ENCODE measurements at places on chromosomes 3 and 15.

- no peak for DNase-seq
Observed at GRCh38 chr3:47636921-47637320, 58.3 kb upstream of the CSPG5 start.

DNA sequence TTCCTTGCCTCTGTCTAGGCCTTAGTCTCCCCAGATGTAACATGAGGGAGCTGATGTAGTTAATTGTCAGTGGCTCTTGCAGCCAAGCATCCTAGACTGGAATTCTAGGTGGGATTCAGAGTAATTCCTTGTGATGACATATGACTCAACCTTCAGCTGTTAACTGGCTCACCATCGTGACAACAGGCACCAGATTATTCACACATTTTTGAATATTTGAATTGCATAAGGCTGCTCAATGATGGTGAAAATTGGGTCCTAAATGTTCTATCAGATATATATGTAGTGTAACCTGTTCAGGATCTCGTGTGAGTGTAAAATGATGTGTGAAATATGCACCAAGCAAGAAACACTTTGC, 405.1 kb downstream of the LPP start:
- DNase-seq, result no peak

DNA sequence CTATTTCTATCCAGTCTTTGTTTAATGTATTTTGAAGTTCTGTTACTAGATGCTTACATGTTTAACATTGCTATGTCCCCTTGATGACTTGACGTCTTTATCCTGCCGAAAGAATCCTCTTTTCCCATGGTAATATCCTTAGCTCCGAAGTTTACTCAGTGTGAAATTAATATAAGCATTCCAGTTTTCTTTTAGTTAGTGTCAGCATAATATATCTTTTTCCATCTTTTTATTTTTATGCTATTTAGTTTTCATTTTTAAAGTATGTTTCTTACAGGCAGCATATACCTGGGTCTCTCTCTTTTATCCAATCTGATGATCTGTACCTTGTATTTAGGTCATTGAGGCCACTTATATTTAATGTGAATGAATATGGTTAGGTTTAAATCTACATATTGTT, 39.1 kb upstream of the MEF2A start:
- DNase-seq, result no peak

GRCh38 chr3:137035631-137036030, 77.8 kb downstream of the IL20RB start:
- DNase-seq, result no peak

- DNase-seq, result no peak
Observed at GRCh38 chr15:34324933-34325332, 12.6 kb downstream of the SLC12A6 start.

- no peak for DNase-seq
Observed at GRCh38 chr3:46214751-46215352, 6.7 kb upstream of the CCR1 start.

DNA sequence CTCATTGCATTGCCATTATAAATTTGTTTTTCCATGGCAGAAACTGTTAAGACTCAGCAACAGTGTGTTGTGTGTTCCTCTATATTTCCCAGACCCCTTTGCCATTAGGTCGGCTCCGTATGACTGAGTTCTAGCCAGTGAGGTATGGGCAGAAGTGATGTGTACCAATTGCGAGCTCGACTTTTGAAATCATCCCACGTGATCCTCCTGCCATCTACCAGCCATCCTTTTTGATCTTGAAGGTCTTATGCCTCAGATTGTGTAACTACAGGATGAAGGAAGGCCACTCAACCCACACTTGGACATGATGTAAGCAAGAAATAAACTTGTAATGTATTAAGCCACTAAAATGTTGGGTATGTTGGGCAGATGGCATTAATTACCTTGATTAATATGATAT, 562.3 kb downstream of the PDCD6IP start:
- no peak for DNase-seq

- no peak for DNase-seq
Observed at GRCh38 chr3:36924744-36925521, 19.9 kb downstream of the TRANK1 start.

GRCh38 chr15:83626171-83626802, 27.6 kb upstream of the ADAMTSL3 start:
- DNase-seq, result no peak

DNA sequence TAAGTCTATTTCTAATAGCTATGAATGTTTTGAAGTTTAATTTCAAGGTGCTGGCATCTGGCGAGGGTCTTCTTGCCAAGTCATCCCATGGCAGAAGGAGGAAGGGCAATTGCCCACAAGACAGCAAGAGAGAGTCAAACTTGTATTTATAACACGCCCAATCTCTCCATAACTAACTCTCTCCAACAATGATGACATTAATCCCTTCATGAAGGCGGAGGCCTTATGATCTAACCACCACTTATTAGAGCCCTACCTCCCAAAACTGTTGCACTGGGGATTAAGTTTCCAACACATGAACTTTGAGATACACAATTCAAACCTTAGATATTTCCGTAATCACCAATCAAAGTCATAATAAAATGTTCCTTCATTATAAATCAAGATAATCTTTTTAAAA, 406.9 kb downstream of the CNTN6 start:
- no peak for DNase-seq

DNA sequence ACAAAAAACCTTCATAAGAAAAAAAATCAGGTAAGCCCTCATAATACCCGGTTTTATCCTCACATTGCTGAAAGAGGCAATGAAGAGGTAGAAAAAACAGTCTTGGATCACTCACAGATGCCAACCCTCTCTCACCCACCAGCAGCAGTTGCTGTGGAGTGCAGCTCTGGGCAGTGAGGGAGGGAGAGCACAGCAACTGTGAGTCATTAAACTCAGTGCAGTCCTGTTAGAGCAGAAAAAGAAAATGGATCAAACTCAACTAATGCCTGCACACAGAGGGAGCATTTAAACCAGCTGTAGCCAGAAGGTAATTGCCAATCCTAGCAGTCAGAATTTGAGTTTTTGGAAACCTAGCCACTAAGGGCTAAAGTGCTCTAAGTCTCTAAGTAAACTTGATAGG, 1050.6 kb upstream of the ALCAM start:
- DNase-seq, result no peak
